Osteoblast (primary cell): ENCODE measurements at places on chromosomes 4 and X. TPM values are rescaled to one million over a fixed set of nuclear protein-coding genes. Genes with fewer than 3 reads are reported as not detected.

Gene MAGEC2
- not detected in 2 replicates for total RNA-seq

Gene FAM47A
- total RNA-seq: not detected in 2 replicates

Gene MAP3K15
- under 0.01 TPM in 2 replicates for total RNA-seq

Gene EDA2R
- total RNA-seq: 13.4 and 17.1 TPM in 2 replicates

Gene TMPRSS11A
- not detected in 2 replicates for total RNA-seq

Gene SSX2B
- not detected in 2 replicates for total RNA-seq

Gene SLC4A4
- 13.0 and 24.8 TPM in 2 replicates for total RNA-seq

Gene LRPAP1
- total RNA-seq: 79.3 and 82.9 TPM in 2 replicates

Gene DCAF8L2
- total RNA-seq: not detected in 2 replicates

Gene CHRNA9
- total RNA-seq: 0.36 and 0.59 TPM in 2 replicates

Gene TLL1
- 0.29 and 0.36 TPM in 2 replicates for total RNA-seq

Gene HS3ST1
- under 0.01 TPM in 2 replicates for total RNA-seq

Gene LONRF3
- 0.36 and 0.59 TPM in 2 replicates for total RNA-seq

Gene CA5B
- total RNA-seq: 6.9 and 10.0 TPM in 2 replicates
